ENCODE measurements at places on chromosomes 5 and 9. TPM values are rescaled to one million over a fixed set of nuclear protein-coding genes. Genes with fewer than 3 reads are reported as not detected.

The GPR150 gene
- total RNA-seq, result 0.15 TPM

The FOXD4L3 gene
- not detected for total RNA-seq

The SSBP2 gene
- 10.7 TPM for total RNA-seq

The PTGES gene
- 131 TPM for total RNA-seq

The PFN3 gene
- not detected for total RNA-seq

The GDNF gene
- not detected for total RNA-seq

The ANKRD18A gene
- total RNA-seq, result 12.2 TPM

The THBS4 gene
- not detected for total RNA-seq

The TRPM3 gene
- total RNA-seq, result not detected

The ANKRD20A1 gene
- total RNA-seq, result 1.8 TPM

The C9 gene
- not detected for total RNA-seq

The CAMK2A gene
- total RNA-seq, result 1.1 TPM

The GFPT2 gene
- total RNA-seq, result 62.8 TPM

The GLRA1 gene
- not detected for total RNA-seq

The PCA3 gene
- total RNA-seq, result not detected

The SAXO1 gene
- not detected for total RNA-seq

The IFNA21 gene
- total RNA-seq, result not detected

The HMCN2 gene
- not detected for total RNA-seq

The PCDHGA8 gene
- total RNA-seq, result 0.02 TPM

The MIGA2 gene
- 12.3 TPM for total RNA-seq

The IDNK gene
- total RNA-seq, result 5.6 TPM

The PNPLA7 gene
- 1.1 TPM for total RNA-seq

The MYO10 gene
- 42.1 TPM for total RNA-seq

The DIAPH1 gene
- 93.7 TPM for total RNA-seq

All from A549 treated with ZK216348 at 1 μM for 4 hours (cell line).